MM.1S (cell line): ENCODE measurements at places on chromosomes 6 and 20.

- DNase-seq, result no peak
These were observed 10.7 kb upstream of the SOBP start for GRCh38 chr6:107479089-107479690.

- no peak for DNase-seq
These were observed 39.6 kb upstream of the POU5F1 start for GRCh38 chr6:31210123-31210522.

- peak; percentile 68 for DNase-seq
These were observed 579.9 kb downstream of the MMUT start for GRCh38 chr6:48883116-48883515.

DNA sequence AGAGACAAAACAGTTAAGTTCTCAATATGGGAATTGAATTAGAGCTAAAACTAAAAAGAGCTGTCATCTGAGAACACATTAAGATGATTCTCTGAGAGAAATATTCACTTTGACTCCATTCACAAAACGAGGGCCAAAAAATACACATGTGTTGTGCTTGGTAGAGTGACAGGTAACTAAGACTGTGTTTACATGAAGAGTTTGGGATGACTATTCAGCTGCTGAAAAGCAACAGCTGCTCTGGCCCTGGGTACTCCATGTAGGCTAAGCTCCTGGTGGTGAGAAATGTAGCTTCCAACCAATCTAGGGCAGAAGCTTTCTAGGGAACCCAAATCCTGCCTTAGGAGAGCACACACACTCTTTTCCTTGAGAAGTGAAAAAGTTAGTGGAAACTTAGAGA is 184.5 kb downstream of the COL21A1 start:
- DNase-seq, result no peak

DNA sequence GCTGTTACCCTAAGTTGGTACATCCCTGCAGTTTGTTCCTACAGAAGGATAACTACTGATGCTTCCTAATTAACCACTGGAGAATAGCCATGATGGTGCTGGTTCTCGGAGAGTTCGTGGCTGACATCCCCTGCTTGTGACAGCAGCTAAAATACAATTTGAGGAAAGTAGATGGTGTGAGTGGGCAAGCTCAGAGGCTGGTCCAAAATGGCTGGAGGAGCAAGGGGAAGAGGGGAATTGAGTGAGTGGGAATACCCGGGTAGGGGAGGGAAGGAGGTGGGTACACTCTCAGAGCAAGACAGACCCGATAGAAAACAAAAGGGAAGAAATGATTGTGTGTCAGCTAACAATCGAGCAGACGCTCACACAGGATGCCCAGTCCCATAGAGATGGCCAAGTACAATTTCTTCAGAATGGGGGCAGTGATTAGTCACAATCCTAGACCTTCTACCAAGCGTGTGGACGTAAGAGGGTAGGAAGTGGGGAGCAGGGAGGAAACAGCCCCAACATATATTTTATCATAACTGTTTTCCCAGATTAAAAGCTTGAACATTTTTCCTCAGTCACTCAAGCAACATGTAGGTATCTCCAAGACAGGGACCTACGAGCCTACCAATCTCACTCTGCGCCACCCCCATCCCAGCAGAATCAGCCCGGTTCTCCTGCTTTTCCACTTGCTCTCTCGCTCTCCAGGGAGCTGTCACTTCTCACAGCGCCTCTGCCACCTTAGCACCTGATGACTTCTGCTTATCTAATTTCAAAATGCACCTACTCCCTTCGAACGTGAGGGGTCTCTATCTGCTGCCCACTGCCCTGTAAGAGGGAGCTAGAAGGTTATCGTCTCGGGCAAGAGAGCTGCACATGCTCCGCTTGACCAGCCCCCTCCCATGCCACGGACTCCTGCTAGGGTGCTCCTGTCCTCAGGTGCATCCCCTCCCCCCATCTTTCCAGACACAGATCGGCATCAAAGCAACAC is 26.2 kb downstream of the RIPOR2 start:
- DNase-seq, result no peak

DNA sequence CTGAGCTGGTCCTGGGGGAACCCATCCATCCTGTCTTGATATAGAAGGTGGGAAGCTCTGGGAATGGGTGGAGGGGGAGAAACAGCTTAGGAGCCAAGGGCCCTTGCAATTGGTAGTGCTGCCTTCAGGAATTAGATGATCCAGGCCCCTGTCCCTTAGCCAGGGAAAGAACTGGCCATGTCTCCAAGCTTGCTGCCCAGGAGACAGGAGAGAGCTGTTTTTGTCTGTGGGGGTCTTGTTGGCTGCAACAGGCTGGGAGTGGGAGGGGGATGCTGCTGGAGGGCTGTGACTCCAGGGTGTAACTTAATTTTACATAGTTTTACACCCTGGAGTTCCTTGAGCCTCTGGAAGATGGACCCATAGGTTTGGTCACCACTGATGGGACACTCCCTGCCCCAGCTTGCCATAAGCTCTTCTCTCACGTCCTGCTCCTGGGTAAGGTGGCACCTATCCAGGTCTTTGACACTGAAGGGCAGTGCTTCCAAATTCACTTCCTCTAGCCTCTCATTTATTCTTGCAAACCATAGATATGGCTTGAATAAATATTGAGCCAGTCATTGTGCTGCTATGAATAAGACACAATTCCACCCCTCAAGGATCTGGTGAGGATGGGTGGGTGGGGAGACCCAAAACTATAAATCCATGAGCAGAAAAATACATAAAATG is 16.8 kb downstream of the VEGFA start:
- DNase-seq, result no peak

- no peak for DNase-seq
These were observed 47.2 kb downstream of the FIG4 start for GRCh38 chr6:109738255-109738654.

- peak; percentile 63 for DNase-seq
These were observed 38.8 kb downstream of the SRC start for GRCh38 chr20:37384683-37385174.

DNA sequence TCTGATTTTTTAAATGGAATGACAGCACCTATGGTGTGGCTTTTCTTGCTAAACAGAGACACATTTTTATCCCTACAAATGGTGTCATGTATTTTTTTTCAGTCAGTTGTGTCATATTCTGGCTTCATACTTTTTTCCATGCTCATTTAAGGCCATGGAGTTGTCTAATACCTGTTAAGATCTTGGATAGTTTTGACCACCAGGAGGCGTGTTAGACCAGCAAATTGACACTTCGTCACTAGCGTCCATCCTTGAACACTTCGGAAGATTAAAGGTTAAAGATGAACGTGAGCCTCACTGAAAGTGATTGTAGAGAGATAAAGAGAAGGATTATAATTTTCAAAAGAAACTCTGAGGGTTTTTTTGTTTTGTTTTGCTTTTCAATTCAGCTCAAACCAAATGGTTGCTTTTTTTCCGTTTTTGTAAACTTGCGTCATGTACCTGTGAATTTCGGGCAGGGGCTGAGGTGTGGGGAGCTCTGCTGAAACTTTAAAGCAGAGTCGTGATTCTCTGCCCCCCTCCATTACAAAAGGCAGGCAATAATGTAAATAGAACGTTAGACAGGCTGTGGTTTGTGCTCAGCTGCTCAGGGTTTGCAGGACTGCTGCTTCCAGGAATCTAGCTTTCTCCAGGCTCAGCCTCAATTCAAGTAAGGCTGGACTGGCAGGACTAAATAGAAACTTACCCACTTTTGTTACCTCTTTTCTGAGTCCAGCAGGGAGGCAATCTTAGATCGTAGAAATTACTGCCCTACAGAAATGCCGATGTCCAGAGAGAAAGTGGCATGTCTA is 245.1 kb downstream of the FOXA2 start:
- peak; percentile 75 for DNase-seq

- no peak for DNase-seq
These were observed 12.0 kb upstream of the HFE start for GRCh38 chr6:26075063-26075717.

DNA sequence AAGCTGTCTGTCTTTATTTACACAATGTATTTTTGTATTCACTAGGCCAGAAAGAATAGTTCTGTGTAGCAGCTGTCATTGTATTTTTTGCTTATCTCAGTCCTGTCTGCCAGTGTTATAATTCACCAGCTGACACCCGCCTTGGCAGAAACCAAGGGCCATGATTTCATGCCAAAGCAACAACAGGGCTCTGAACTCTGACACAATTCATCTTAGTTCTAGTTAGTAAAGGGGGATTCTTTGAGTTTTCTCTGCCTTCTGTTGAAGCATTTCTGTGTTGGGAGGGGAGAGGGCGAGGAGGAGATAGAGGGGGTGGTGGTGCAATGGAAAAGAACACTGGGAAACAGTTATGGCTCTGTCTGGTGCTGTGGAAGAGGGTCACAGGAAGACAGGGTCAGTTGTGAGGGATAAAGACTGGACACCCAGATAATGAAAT is 684.6 kb upstream of the MARCKS start:
- no peak for DNase-seq

- peak; percentile 92 for DNase-seq
These were observed 48.0 kb downstream of the ARMC2 start for GRCh38 chr6:108896111-108896661.

GRCh38 chr20:62366370-62367135 is 559 bp downstream of the LAMA5 start:
- peak; percentile 28 for DNase-seq

- peak; percentile 31 for DNase-seq
These were observed 815 bp downstream of the SPATA2 start for GRCh38 chr20:49914310-49915117.

DNA sequence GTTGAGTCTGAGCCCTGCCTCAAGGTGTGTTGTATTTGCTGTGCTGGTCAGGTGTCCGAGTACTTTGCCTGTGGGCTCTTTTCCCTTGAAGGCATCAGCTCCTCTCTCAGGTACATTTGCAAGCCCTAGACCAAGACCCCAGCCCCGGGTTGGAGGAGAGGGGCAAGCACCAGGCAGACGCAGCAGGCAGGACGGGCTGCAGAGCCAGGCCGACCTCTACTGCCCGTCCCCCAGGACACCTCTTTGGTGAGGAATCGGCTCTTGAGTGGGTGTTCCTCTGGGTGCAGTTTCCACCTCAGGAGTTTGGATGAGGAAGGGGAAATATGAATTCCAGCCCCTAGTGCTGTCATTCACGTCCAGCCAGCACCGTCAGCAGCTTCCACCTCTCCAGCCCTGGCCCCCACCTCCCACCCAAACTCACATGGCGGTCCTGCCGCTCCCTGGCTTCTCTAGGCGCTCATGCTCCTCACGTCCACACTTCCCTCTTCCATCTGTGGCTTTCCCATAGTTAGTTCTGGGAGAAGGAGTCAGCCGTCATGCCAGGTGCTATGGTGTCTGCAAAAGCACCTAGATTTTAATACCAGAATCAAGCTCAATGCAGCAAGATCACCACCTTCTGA is 183.9 kb downstream of the DLL1 start:
- no peak for DNase-seq

GRCh38 chr20:32007787-32008616 is 2.2 kb upstream of the CCM2L start:
- no peak for DNase-seq

DNA sequence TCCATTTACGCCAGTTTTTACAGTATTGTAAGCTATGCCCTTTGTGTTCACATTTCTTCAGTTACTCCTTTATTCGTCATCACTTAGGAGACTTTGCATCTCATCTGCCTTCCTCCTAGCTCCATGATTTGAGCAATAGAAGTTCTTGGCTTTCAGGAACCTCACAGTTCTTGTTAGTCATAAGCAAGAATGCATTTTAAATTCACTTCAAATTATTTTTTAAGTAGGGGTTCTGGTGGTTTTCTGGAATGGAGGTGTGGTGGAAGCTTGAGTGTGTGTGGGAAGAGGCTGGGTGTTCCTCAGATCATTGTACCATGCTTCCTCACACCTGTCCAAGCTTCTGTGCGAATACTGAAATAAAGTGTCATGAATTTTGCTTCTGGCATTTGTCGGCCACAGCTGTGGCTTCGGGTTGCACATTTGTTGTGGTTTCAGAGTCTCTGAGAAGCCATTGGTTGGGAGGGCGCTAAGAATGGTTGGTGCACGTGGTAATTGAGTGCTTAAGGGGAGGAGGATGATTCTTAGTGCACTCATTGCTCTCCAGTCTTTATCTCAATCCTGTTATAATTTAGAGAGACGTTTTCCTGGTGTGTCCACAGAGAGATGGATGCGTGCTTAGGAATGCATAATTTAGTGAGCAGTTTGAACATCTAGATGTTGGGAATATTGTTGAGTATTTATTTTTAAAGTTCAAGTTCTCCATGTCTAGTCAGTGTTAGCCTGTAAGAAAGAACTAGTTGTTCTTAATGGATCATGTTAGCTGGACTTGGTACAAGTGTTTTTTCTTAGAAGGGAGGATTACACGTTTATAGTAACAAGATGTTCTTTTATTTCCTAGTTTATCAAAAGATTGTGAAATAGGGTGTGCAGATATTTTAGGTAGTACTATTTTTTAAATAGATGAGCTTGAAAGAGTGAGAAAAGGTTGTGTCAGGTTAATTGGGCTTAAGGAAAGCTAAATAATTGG is 31.9 kb downstream of the FOXO3 start:
- peak; percentile 96 for DNase-seq

DNA sequence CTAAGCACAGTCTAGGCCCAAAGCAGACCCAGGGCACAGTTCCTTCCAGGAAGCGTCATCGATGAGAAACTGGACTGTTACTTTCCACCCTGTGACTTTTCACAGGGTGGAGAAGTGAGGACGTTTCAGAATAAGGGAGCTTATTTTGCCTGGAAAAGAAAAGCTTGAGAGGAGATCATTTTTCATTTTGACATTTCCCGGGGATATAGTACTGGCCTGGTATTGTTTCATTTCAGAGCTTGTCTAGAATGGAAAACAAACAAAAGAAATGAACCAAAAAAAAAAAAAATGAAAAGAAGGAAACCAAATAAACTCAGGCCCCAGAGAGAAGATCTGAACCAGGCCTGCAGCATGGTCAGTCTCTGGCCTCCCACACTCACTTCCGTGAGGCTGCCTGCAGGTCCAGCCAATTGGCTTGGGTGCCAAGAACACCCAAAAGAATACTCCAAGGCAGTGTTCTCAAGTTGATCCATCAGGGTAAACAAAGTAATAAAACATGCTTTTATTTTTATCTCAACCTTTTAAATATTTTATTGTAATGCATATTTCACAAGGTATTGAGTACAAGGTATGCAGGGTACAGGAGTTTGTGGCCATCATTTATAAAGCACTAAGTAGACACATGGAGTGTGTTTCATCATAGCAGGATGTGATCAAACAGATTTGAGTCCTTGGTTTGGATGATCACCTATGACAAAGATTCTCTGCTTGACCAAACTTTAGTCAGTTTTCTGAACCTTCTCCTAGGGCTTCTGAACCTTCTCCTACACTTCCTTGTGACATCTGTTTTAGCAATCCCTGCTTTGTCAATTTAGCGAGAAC is 176.9 kb upstream of the GGTLC1 start:
- no peak for DNase-seq

DNA sequence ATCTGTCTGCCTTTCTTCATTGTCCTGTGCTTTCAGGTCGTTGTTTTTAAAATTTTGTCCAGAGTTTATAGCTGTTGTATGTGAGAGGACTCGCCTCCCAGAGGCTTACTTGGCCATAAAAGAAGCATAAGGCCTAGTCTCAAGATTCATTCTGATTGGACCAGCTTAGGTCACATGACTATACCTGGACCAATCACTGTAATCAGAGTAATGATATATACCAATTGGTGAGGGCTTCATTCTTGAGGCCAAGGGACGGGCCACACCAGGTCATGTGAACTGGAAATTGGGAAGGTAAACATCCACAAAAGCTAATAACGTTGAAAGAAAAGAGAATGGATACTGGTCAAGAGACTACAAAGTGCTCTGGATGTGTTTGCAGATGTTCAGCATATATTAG is 141.4 kb upstream of the SULF2 start:
- no peak for DNase-seq

- no peak for DNase-seq
These were observed 66.8 kb upstream of the CCN2 start for GRCh38 chr6:132017942-132018341.
